ENCODE measurements at places on chromosomes 16 and 17.

- DNase-seq: no peak
These were observed 3.6 kb downstream of the IRF8 start for GRCh38 chr16:85902366-85903155.

GRCh38 chr17:48198950-48199541 is 91.5 kb downstream of the SNX11 start:
- no peak for DNase-seq

GRCh38 chr17:42060231-42060630 is 9.8 kb upstream of the C17orf113 start:
- no peak for DNase-seq

- no peak for DNase-seq
These were observed 27.4 kb downstream of the KIAA0513 start for GRCh38 chr16:85054948-85055492.

GRCh38 chr17:47210105-47210504 is 957 bp downstream of the MYL4 start:
- DNase-seq: no peak

DNA sequence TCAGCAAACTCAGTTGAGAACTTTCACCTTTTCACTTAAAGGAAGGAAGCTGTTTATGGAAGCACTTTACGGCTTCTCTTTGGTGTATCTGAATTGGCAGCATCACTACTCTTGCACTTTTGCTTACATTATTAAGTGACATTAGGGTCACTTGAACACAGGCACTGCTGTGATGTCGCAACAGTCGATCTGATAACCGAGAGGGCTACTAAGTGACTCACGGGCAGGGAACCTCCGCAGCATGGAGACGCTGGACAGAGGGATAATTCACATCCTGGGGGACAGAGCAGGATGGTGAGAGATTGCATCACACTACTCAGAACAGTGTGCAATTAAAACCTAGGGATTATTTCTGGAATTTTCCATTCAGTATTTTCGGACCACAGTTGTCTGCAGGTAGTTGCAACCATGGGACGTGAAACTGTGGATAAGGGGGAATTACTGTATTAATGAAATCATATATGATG is 56.5 kb downstream of the DNAH2 start:
- no peak for DNase-seq

DNA sequence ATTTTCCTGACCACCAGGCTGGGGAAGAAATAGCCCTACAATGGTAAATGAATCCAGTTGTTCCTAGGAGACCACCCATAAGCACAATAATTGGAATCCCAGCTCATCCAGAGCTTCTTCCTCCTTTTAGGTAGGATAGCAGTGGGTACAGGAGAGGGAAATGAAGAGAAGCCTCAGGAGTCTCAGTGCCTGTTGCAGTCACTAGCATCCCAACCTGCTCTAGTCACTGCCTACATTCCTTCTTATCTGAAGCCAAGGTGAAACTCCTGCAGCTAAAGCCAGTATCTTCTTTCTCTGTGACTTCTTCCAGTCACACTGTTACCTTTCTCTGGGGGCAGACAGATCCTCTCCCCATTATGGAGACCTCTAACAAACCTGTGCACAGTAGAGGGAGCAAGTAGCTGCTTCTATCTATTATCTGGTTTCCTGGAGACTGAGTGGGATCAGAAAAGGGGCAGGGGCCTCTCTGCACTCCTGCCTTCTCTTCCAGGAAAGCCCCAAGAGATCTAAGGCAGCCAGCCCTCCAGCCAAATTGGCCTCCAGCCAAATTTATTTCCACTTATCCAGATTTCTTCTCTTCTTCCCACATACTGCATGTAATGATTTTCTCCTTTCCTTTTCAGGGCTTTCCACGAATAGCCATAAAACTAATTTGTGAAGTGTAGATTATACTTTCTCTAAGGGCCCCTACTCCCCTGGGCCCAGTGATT is 85.5 kb downstream of the SSH2 start:
- DNase-seq: peak; percentile 57

DNA sequence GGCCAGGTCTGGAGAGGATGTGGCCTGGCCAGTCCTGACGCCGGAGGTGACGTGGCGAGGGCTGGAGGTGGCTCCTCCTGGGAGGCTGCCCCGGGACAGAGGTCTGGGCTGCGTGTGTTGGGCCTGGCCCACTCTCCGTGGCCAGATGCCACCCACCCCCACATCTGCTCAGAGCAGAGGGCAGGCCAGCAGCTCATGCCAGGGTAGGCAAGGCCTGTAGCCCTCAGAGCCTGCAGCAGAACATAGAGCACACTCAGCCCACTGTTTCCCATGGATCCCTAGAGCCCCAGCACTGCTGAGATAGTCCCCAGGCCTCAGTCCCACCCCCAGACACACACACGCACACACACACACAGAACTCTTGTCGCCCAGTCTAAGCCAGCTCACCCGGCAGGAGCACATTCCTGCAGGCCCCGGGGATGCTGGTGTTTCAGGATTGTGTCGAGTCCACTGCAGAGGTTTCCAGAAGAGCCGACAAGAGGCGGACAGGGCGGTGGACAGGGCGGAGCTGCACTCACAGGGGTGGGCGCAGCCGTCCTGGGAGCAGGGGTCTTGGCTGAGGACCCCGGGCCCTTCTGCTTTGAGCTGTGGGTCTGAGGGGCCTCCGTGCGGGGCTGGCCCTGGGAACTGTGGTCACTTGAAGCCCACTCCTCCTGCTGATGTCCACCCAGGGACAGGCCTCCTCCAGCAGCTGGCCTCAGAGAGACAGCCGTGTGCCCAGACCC is 33.4 kb downstream of the SOX8 start:
- DNase-seq: no peak

DNA sequence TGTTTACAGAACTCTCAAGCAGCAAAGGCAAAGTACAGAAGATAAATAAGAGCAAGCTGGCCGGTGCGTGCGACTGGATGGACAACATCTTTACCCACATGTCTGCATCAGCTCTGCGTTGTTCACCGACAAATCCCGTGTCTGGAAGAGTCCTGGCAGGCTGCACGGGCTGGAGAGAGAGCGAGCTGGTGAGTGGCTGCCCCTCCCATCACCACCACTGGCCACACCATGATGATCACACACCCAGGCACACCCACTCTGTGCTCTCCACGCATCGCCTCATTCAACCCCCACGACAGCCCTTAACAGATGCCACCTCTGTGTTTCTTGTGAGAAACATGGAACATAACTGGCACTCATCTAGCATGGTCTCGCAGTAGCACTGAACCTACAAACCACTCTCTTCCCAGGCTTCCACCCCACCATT is 59.2 kb downstream of the ANKRD11 start:
- DNase-seq: peak; percentile 67

- DNase-seq: no peak
These were observed 13.8 kb downstream of the ARSG start for GRCh38 chr17:68305142-68305541.

DNA sequence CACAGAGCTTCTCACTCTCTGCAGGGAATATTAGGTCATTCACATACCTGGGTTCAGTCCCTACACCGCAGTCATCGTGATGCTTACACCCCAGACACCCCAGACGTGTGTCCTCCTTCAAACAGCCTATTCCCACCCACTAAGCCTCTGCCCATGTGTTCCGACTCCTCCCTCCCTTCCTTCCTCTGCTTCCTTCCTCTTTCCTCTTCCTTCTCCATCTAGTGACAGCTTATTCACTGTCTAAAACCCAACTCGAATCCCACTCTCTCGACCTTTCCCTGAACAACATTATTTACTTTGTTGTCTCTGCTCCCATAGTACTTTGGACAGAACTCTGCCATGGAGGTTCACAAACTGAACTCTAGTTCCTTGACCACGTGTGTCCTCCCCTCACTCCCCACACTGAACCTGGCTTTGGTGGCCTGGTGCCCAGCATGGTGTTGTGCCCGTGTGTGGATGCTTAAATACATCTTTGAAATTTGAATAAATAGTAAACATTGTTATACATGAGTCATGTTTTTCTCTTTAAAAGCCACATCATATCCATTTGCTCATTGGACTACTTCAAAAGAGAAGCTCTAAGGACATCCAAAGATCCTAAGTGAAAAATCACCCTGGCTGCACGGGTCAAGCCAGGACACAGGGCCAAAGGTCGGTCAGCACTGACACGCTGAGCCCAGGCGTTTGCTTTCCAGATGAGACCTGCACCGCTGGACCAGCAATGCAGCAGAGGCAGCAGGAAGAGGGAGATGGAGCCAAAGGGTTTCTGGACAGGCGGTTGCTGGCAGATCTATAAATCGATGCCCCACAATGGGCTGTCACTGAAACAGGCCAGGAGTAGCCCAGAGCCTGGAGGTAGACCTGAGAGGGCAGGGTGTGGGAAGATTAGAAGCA is 14.1 kb upstream of the G6PC1 start:
- DNase-seq: no peak

- DNase-seq: no peak
These were observed 22.2 kb downstream of the ITGAL start for GRCh38 chr16:30494709-30495108.

DNA sequence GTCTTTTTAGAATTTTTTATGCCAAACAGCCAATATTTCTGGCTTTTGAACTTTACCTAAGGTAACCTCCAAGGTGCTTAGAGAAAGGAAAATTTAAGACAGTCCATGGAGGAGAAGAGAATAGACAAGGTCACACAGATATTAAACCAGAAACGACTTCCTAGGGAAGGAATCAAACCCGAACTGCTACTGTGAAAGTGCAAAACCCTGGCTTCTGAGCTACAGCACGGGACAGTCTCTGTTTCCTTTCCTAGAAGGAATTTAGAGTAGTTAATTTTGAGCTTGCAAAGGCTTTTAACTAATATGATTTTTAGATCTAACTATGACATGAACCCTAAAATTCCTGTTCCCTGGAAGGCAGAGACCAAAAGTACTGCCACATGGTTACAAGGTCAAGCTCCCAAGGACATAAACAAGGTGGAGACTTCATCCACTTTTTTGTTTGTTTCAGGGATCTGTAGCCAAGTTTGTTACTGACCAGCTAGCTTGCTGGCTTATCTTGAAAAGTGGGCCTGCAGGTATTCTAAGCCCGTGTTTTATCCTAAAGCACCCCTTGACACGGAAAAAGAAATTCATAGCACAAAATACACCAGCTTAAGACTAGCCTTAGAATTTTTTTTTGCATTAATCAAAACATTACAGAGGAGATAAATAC is 188.2 kb downstream of the SPECC1 start:
- DNase-seq: no peak

DNA sequence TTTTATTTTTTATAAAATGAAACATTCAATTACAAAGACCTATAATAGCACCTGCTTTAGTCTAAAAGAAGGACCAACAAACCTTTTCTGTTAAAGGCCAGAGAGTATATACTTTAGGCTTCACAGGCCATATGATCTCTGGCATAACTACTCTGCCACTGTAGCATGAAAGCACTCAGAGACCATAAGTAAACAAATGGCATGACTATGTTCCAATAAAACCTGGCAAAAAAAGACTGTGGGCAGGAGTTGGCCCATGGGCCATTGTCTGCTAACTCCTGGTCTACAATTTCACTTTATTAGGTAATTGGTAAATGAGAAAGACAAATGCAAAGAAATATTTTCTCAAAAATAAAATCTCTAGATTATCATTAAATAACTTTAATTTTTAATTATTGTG is 14.9 kb downstream of the CEP112 start:
- DNase-seq: no peak

DNA sequence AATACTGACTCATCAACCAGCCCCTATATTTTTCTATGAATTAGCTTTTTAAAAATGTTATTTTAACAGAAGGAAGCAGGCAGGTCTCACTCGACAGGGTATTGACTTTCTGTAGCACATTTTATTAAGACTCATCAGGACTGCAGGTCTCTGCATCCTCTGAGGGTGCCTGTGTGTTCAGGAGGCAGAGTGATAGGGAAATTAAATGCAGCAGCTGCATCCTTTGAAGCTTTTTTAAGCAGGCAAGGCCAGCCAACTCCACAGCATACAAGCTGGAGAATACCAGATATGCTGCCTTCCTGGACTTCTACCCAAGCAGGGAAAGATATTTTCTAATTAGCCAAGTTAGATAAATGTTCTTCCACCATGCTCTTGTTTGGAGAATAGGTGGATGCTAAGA is 124.9 kb downstream of the WSCD1 start:
- DNase-seq: no peak

DNA sequence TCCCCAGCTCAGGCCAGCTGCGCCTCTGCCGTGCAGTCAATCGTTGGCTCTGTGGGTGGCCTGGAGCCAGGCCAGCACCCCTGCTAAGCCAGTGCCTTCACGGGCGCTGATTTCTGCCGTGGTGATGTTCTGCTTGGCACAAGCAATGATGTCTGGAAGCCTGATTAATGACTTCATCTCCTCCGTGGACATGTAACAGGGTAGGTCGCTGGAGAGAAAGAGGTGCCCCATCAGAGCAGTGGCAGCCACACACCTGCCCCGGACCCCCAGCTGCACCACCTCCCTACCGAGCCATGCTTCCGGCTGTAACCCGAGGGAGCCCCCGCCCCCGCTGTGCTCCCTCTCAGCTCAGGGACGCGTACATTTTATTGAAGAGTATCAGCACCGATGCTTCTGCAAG is 1.9 kb downstream of the ARL16 start:
- DNase-seq: no peak

DNA sequence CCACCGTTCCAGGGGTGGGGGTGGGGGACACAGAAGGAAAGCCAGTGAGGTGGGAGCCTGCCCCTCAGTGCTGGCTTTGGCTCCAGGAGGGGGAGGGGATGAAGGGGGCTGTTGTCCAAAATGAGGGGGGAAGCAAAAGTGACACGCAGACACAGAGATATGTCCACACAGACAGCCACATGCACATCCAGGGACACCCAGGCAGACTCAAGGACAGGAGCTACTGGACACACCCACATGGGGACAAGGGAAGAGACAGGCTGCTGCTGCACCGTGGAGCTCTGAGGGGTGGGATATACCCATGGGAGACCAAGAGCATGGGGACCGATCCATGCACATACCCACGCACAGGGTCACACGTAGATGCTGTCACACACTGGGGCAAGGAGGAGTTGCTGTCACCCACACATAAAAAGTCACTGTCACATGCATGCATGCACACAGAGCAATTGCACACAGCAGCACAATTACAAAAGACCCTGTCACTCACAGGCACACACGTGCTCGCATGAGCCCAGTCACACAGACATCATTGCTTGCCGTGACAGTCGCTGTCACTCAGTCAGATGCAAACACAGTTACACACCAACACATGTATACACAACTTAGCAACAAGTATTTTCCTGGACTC is 1.3 kb downstream of the THRA start:
- no peak for DNase-seq

DNA sequence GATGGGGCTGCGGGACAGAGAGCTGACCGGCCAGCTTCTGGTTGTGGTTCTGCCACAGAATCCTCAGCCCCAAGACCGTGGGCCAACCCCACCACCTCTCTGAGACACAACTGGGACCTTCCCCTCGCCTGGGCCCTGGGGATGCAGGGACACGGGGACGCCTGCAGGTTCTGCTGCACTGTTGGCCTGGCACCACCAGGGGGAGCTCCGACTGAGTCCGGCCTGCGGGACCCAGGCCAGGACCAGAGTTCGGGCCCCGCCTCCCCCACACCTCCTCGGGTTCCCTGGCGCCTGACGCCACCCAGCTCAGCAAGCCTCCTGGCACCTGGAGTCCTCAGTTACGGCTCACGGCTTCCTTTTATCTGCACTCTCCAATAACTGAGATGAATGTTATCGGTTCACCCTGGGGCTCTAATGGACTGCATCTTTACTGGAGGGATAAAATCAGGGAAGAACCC is 27.3 kb downstream of the TBC1D16 start:
- DNase-seq: peak; percentile 87

Measured in glutamatergic neuron (in vitro differentiated cells).